ENCODE measurements at places on chromosomes 3 and 15.

DNA sequence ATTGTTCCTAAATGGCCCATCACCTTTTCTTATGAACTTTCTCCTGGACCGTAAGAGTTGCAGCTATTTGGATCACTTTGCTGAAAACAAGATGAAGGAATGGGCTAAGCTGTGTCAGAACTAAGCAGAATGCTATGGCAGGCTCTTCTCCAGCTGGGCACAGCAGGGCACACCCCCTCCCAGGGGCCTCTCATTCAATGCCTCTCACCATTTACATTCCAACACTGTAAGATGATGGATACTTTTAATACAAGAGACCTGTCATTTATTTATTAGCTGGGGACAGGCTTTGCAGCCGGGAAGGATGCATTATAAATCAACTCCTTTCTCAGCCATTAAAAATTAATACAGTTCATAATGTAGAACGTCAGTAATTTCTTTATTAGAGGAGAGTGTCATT lies 240.1 kb downstream of the NTRK3 start:
- no peak for DNase-seq

DNA sequence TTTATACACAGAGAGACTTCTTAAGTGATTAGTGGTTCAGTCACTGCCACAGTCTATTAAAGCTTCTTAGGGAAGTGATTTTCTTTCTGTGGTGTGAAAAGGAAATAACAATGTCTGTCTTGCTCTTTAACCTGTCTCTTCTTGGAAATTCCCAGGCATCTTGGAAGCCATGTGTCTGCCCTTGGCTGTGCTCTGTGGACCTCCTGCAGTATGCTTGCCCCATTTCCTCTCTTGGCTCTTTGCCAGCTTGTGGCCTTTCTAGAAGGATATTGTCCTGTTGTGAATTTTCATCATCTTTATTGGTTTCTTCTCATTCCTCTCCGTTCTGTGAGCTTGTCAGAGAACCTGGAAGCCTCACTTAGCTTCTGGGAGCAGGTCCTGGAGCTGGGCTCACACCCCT lies 338.4 kb upstream of the C2CD4B start:
- peak; percentile 24 for DNase-seq

DNA sequence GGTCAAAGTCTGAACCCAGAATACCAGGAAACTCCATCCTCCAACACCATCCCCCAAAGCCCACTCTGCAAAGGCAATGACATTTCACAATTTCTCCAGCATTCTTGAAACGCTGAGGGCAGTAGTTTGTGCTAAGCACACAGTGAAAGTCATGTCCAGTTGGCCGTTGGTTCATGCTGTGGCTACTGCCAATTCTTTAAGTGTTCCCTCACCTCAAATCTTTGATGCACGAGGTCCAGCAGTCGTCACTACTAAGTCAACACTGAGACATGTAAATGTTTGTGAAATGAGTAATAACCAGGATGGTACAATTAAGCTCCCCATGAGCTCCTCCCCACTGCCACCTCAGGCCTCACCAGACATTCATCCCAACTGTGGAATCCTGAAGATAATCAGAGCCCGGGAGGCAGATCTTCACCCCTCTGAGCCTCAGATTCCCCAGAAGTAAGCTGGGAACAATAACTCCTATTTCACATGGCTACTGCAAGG lies 7.0 kb downstream of the SUCLG2 start:
- peak; percentile 44 for DNase-seq

GRCh38 chr15:89820666-89821611 lies 6.3 kb upstream of the ANPEP start:
- peak; percentile 72 for DNase-seq

DNA sequence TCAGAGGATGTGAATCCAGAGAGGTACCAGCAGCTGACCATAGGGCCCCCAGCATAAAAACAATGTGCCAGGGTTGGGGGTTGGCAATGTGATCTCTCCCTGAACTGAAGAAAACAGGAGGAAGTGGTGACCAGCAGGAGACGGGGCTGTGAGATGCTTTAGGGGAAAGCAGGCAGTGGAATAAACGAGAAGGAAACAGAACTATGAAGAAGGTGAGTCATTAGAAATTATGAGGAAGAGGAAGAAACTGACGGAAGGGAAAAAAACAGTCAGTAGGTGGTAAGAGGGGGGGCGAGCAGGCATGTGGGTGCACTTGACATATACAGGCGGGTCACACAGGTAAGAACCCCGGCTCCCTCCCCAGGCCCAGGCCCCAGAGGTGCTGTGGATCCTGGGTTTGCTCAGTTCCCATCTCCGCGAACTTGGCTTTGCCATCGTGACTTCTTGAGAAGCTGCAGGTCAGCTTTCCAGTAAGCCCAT lies 42.2 kb upstream of the B3GNT5 start:
- no peak for DNase-seq

DNA sequence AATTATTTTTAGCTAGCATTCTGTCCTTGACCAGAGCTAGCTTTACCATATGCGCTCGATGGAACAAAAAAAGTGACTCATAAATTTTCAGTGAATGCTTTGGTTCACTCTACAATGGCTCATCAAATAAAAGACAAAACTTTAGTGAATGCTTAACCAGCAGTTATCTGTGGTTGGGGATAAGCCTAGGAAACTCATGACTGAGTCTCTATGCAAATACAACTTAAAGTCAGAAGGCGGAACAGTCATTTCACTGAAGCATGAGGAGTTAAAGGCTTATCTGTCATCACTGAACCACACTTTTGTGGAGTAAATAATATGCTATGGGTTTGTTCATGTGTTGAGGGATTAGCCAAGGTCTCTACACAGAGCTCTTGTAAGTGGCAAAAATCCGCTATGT lies 308.4 kb downstream of the SQOR start:
- DNase-seq = no peak
